ENCODE measurements at places on chromosomes 7 and 10.

DNA sequence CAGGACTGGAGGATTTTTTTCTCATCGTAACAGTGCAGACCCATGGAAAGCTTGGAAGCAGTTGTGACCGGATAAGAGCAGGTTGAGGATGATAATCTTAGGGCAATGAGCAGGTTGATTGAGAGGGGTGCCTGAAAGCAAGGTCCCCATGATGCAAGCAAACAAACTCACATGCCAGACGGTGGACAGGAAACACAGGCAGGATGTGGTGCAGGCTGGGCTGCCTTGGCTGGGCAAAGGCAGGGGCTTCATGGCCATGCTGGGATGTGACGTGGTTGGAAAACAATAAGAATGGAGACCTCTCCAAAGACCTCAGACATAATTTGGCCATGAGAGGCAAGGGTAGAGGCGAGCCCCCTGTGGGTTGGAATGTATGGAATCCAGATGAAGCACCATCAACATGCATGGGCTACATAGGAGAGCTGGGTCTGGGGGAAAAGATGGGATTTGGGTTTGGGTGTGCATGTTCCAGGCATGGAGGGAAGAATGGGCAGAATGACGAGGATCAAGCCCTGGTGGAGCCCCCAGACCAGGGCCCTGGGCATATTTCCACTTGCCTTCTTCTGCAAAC is 58.3 kb downstream of the IKZF1 start:
- no peak overlapping the region for H3K4me3 ChIP-seq
- H3K4me1 ChIP-seq, result peaks cover 4% of the 10 kb centered on the region
- H3K27ac ChIP-seq, result no peak overlapping the region
- H3K27me3 ChIP-seq, result no peaks in the 10 kb centered on the region

GRCh38 chr7:138433583-138434443 is 26.2 kb upstream of the TRIM24 start:
- no peaks in the 10 kb centered on the region for H3K27me3 ChIP-seq
- no peaks in the 10 kb centered on the region for H3K4me1 ChIP-seq
- H3K4me3 ChIP-seq, result no peak overlapping the region
- H3K27ac ChIP-seq, result no peak overlapping the region
- DNase-seq, result no peak

DNA sequence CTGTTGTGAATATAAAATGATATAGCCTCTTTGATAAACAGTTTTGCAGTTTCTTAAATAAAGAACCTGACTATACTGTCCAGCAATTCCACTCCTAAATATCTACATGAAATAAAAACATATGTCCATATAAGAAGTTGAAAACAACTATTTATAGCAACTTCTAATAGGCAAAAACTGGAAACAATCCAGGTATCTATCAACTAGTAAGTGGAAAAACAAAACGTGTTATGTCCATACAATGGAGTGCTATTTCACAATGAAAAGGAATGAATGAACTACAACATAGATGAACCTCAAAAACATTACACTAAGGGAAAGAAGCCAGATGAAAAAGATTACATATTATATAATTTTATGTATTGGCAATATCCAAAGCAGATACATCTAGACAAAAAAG is 268.9 kb downstream of the CSTF2T start:
- no peak for DNase-seq
- no peak overlapping the region for H3K4me3 ChIP-seq
- H3K4me1 ChIP-seq, result no peaks in the 10 kb centered on the region
- H3K27ac ChIP-seq, result no peak overlapping the region

DNA sequence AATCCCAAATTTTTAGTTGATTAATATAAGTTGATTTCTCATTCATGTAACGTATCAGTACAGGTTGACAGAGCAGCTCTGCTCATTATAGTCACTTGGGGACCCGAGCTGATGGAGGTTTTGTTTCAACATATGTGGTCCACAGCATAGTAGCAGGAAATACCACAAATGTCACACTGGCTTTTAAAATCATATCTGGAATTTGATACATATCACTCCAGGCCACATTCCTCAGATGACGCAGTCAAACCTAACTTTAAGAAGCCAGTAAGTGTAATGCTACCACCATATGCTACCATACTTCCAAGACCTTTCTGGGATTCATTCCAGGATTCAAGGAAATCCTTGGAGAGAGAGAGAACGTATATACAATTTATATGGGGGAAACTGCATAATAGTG is 156.3 kb downstream of the PHF14 start:
- H3K27me3 ChIP-seq, result no peaks in the 10 kb centered on the region
- no peak for DNase-seq
- H3K4me1 ChIP-seq, result no peaks in the 10 kb centered on the region

GRCh38 chr7:92246360-92247101 is 757 bp downstream of the ANKIB1 start:
- H3K27me3 ChIP-seq, result no peaks in the 10 kb centered on the region
- H3K36me3 ChIP-seq, result no peaks in the 10 kb centered on the region
- H3K27ac ChIP-seq, result peak overlapping the region; percentile 90
- DNase-seq, result no peak
- peak overlapping the region; percentile 93 for H3K4me3 ChIP-seq
- H3K4me1 ChIP-seq, result no peaks in the 10 kb centered on the region

DNA sequence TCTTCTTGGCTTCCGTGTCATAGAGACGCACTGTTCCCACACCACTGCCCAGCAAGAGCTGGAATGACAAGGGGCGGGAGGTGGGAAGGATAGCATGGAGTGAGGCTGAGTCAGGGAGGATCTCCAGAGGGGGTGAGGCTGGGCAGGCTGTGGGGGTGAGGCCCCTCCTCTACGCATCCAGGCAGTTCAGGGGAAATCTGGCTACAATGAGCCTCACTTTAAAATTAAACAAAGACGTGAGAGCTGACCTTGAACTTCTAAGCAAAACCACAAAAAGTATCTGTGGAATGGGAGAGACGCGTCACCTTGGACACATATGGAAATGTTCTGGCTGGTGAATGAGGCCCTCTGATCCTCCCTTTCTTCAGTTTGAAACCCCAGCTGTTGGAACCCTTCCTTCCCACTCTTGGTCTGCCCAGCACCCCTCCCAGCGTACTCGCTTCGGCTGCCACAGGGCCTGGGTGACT is 17.7 kb downstream of the WDR91 start:
- no peak overlapping the region for H3K4me3 ChIP-seq
- H3K27ac ChIP-seq, result no peak overlapping the region
- H3K27me3 ChIP-seq, result no peaks in the 10 kb centered on the region
- DNase-seq, result no peak
- H3K4me1 ChIP-seq, result peaks cover 9% of the 10 kb centered on the region

- no peaks in the 10 kb centered on the region for H3K36me3 ChIP-seq
- no peaks in the 10 kb centered on the region for H3K27me3 ChIP-seq
- no peak overlapping the region for H3K4me3 ChIP-seq
- H3K27ac ChIP-seq, result no peak overlapping the region
Observed at GRCh38 chr7:81264116-81264515, 345.3 kb upstream of the SEMA3C start.

DNA sequence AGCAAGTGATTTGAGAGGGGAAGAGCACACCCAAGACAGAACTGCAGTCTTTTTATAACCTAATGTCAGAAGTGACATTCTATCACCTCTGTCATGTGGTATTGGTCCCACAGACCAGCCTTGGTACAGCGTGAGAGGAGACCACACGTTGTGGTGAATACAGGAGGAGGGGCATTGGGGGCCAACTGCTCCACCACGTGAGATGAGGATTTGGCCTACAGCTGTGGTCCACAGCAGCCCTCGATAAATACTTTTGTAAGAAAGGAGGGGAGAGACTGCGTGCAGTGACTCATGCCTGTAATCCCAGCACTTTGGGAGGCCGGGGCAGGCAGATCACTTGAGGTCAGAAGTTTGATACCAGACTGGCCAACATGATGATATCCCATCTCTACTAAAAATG is 243.1 kb downstream of the FGFR2 start:
- H3K4me3 ChIP-seq, result no peak overlapping the region
- H3K27ac ChIP-seq, result no peak overlapping the region
- no peaks in the 10 kb centered on the region for H3K27me3 ChIP-seq
- H3K4me1 ChIP-seq, result no peaks in the 10 kb centered on the region
- no peaks in the 10 kb centered on the region for H3K36me3 ChIP-seq
- no peak for DNase-seq

- no peak overlapping the region for H3K27ac ChIP-seq
- H3K36me3 ChIP-seq, result no peaks in the 10 kb centered on the region
- H3K4me3 ChIP-seq, result no peak overlapping the region
- H3K4me1 ChIP-seq, result no peaks in the 10 kb centered on the region
- DNase-seq, result no peak
- H3K27me3 ChIP-seq, result no peaks in the 10 kb centered on the region
Observed at GRCh38 chr7:42493436-42494198, 256.6 kb upstream of the GLI3 start.

DNA sequence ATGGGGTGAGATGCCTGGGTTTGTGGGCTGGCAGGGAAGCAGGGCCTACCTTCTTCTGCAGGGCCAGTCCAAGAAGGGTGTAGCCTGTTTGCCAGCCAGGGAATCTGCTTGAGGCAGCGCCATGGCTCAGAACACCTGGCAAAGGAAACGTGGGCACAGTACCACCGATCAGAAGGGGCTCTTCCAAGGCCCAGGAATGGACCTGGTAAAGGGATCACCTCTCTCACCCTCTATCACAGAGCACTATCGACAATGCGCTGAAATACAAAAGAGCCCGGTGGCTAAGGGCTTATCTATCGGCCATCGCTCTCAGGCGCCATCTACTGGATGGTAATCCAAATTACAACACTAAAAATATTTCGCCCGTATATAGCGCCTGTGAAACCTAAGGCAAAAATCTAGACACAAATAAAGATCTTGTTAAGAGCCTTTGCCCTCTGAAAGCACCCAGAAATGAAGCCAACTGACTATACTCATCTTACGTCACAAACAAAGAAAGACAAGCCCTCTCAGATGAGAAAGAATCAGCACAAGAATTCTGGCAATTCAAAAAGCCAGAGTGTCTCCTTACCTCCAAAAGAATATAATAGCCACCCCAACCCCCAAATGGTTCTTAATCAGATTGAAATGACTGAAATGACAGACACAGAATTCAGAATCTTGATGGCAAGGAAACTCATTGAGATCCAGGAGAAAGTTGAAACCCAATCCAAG is 217.8 kb upstream of the HPS1 start:
- H3K4me3 ChIP-seq, result no peak overlapping the region
- no peak overlapping the region for H3K27ac ChIP-seq
- H3K4me1 ChIP-seq, result no peaks in the 10 kb centered on the region

DNA sequence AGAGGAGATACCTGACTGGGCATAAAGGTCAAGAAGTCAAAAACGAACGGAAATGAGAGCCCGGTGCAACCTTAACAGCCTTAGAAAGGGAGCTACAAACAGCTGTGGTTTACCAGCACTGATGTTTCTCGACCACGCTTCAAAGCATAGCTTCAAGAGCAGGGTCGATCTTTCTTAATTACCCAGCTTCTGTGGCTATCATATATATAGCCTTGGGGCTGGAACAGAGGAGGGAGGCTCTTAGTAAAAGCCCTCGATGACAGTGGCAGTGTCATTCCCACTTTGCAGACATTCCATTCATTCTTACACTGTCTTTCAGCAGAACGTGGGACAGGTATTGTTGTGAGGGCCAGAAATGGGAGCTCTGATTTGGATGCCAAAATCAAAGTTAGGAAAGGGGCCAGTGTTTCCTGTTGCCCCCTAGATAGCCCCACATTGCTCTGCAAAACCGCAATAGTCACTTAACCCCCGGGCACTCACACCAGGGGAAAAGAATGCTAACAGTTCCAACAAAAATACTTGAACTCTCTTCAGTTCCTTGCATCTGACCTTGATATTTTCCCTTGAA is 141.5 kb downstream of the MTPAP start:
- no peak overlapping the region for H3K4me3 ChIP-seq
- no peaks in the 10 kb centered on the region for H3K36me3 ChIP-seq
- no peaks in the 10 kb centered on the region for H3K27me3 ChIP-seq
- H3K27ac ChIP-seq, result no peak overlapping the region

- H3K27me3 ChIP-seq, result peaks cover 7% of the 10 kb centered on the region
- no peak overlapping the region for H3K27ac ChIP-seq
- H3K4me3 ChIP-seq, result no peak overlapping the region
- DNase-seq, result no peak
- H3K36me3 ChIP-seq, result no peaks in the 10 kb centered on the region
- no peaks in the 10 kb centered on the region for H3K4me1 ChIP-seq
Observed at GRCh38 chr10:98268694-98269431, 869 bp upstream of the LOXL4 start.

DNA sequence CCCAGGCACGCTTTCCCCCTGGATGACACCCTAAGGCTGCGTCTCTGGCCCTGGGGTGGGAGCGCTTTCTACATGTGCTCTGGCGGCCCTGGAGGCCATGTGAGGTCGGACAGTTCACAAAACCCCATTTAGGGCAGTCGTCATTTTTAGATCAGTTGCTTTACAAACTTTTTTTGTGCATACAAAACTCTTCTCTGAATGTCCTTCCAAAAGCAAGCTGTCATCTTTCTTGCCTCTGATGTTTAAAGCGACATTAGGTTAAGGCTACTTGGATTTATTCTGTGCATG is 5.9 kb downstream of the MAFK start:
- no peak for DNase-seq
- no peak overlapping the region for H3K27ac ChIP-seq
- no peak overlapping the region for H3K4me3 ChIP-seq
- H3K36me3 ChIP-seq, result peaks cover 3% of the 10 kb centered on the region
- peaks cover 13% of the 10 kb centered on the region for H3K4me1 ChIP-seq

DNA sequence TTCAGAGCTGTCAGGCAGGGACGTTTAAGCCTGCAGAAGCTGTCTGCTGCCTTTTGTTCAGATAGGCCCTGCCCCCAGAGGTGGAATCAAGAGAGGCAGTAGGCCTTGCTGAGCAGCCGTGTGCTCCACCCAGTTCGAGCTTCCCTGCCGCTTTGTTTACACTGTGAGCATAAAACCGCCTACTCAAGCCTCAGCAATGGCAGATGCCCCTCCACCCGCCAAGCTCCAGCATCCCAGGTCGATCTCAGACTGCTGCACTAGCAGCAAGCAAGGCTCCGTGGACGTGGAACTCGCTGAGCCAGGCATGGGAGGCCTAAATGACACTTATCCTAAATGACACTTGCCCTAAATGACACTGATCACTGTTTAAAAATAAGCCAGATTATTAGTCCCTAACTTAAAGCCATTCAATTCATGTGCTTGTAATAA is 6.8 kb upstream of the ASB15 start:
- H3K27me3 ChIP-seq, result no peaks in the 10 kb centered on the region
- no peaks in the 10 kb centered on the region for H3K4me1 ChIP-seq
- H3K4me3 ChIP-seq, result no peak overlapping the region
- no peak for DNase-seq
- no peak overlapping the region for H3K27ac ChIP-seq

DNA sequence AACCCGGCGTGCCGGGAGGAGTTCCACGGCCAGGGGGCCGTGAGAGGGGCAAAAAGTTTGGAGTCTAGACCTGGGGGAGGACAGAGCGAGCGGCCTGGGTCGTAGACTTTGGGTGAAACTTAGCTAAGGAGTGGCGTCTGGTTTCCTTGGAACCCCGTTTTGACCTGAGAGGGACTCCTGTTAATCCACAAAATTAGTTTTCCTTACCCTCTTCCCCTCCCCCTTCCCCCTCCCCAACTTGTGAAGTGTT is 574 bp downstream of the MARCHF5 start:
- peak overlapping the region; percentile 96 for H3K4me3 ChIP-seq
- H3K4me1 ChIP-seq, result peaks cover 8% of the 10 kb centered on the region
- H3K27me3 ChIP-seq, result no peaks in the 10 kb centered on the region
- no peak for DNase-seq
- peak overlapping the region; percentile 72 for H3K27ac ChIP-seq

- peaks cover 34% of the 10 kb centered on the region for H3K4me1 ChIP-seq
- no peak for DNase-seq
- H3K27me3 ChIP-seq, result no peaks in the 10 kb centered on the region
- peak overlapping the region; percentile 13 for H3K27ac ChIP-seq
- H3K36me3 ChIP-seq, result no peaks in the 10 kb centered on the region
- no peak overlapping the region for H3K4me3 ChIP-seq
Observed at GRCh38 chr10:32938554-32939061, 19.4 kb downstream of the ITGB1 start.

- no peak overlapping the region for H3K4me3 ChIP-seq
- no peaks in the 10 kb centered on the region for H3K36me3 ChIP-seq
- H3K4me1 ChIP-seq, result no peaks in the 10 kb centered on the region
Observed at GRCh38 chr10:116796910-116797513, 52.3 kb upstream of the ENO4 start.
